Thyroid gland (tissue), 4 donors: ENCODE measurements at places on chromosomes 2 and 18. TPM values are rescaled to one million over a fixed set of nuclear protein-coding genes. Genes with fewer than 3 reads are reported as not detected.

Gene IL1A
- total RNA-seq, result not detected

Gene ANKRD30BL
- total RNA-seq, result not detected

Gene MAP3K19
- total RNA-seq, result not detected

Gene LINC00305
- total RNA-seq, result not detected

Gene GALNT13
- not detected for total RNA-seq

Gene CNDP1
- total RNA-seq, result not detected

Gene SUPT7L
- 31.6 TPM for total RNA-seq

Gene SEPTIN10
- 71.6 TPM for total RNA-seq

Gene PCBP1
- total RNA-seq, result 215 TPM

Gene IL18R1
- total RNA-seq, result 1.7 TPM

- DNase-seq, result no peak
These were observed 1.2 kb downstream of the ERMN start for GRCh38 chr2:157324331-157324843.

DNA sequence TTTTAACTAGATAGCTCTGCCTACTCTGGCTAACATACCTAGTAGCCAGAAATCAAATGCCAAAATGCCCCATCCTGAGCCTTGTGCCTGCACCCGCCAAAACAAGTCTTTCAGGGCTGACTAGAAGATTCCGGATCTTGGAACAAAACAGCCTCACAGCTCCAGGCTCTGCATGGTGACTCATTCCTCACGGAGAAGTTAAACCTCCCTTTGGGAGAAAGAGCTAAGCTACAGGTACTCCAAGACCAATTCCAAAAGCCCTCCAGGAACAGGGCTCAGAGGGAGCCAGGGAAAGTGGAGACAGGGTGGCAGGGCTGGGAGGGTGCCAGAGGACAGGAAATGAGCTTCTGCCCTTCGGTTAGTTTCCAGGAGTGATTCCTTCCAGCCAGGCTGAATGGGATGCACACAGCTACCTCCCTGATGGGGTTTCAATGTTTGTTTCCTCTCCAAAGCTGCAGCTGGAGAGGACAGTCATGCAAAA lies 295.6 kb downstream of the TNS1 start:
- DNase-seq, result peak; percentile 48

DNA sequence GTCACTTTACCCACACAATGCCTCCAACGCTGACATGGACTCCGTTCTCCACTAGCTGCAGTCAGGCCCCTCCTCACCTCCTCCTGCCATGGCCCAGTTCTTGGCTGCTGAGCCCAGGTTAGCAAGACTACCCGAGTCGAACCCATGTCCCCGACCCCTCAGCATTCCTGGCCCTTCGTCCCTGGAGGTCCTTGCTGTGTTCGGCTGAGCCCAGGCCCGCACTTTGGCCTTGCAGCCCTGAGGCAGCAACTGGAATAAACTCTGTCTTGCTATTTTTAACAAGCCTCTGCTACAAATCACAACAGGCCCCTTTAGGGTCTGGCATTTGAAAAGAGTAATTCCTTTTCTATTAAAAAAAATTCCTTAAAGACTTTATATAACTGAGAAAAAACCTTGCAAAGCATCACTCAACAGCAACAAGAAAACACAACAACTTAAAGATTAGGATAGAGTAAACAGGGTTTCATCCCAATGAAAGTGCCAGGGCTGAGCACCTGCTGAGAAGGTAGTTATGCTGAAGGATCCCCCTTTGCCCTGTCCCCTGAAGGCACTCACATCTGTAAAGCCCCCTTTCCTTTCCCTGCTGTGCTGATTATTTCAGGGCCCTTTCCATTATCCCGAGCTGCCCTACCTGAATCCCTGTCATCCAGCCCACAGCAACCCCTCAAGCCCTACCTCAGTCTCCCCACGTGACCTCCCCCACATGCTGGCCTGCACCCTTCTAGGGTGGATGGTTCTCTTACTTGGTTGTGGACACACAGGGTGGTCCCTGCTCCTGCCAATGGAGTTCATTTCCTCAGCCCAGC lies 120.0 kb upstream of the SNTG2 start:
- no peak for DNase-seq

DNA sequence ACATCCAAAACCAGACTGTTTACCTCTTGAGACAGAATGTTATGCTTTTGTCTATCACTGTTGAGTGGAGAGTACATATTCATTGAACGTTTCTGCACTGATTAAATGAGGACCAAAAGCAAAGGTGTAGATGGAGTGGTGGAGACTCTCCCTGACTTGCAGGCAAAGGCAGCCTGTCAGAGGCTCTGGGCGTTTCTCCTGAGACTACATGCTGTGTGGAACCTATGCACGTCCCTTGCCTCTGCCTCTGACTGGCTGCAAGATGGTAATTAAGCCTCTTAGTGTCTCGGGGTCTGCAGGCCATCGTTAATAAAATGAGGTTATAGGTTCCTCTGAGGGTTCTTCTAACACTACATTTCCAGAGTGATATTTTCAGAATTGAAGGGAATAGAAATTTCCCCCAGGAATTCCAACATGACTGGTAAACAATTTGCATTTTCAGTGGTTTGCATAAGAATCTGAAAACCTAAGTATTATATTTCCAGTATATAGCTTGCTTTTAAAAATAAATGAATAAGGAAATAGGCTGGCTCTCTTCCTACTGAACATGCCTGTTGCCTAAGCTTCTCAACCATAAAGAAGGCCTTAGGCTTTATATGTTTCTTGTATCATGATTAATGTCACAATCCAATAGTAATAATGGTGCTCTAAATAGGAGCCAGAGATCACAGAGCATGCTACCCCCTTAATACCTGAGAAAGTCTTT lies 107.4 kb downstream of the FTCDNL1 start:
- no peak for DNase-seq

- DNase-seq, result no peak
These were observed 55.7 kb downstream of the LOXHD1 start for GRCh38 chr18:46601141-46601805.

GRCh38 chr18:55235094-55235461 lies 275.8 kb upstream of the CCDC68 start:
- no peak for DNase-seq

GRCh38 chr2:23900541-23901322 lies 26.2 kb downstream of the ATAD2B start:
- DNase-seq, result no peak

DNA sequence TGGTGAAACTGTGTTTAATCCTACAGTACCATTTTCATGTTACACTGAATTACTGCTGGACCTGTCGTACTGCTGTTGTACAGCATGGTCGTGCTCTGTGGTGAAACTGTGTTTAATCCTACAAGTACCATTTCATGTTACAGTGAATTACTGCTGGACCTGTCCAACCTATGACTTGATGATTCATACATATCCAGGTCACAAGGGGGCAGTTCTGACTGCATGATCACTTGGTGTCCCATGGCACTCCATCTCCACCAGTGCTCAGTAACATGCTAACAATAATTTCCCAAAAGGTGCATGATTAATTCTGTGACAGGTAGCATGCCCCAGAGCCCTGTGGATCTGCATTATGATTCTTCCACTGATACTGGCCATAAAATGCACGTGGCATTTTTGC lies 101.6 kb downstream of the ADCYAP1 start:
- DNase-seq, result no peak

DNA sequence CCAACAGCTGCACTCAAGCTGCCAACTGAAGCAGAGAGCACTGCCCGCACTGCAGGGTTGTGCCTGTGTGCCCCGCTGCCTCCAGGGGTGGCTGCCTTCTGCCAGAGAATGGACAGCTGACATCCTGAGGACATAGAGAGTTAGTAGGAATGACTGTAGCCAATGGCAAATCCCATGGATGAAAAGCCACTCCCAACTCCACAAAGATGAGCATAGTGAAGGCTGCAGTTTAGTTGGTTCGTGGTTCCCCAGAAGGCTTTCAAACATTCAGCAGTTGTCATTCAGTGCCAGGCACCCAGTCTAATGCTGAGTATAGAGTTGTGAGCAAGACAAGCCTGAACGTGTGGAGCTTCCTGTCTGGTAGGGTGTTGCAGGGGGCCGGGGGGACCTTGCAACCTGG lies 30.3 kb downstream of the GYPC start:
- DNase-seq, result no peak

GRCh38 chr18:41099451-41099850 lies 855.6 kb upstream of the PIK3C3 start:
- no peak for DNase-seq

- no peak for DNase-seq
These were observed 2.8 kb upstream of the GPR55 start for GRCh38 chr2:230927711-230928341.

DNA sequence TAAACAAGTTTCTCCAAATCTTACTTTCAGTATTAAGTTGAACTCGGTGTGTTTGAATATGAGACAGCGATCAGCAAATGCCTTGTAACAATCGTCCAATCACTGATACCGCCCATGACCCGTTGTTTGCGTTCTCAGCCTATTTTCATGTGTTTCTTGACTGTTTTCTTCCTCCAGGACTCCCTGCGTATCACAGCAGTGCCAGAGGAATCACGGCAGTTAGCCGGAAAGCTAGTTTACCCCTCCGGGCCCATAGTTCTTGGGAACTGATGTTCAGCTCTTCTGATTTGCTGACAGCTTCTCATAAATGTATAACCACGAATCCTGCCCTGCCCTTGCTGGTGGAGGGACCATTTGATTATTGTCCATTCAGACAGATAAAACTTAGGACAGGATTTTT lies 42.2 kb upstream of the TPO start:
- DNase-seq, result no peak

DNA sequence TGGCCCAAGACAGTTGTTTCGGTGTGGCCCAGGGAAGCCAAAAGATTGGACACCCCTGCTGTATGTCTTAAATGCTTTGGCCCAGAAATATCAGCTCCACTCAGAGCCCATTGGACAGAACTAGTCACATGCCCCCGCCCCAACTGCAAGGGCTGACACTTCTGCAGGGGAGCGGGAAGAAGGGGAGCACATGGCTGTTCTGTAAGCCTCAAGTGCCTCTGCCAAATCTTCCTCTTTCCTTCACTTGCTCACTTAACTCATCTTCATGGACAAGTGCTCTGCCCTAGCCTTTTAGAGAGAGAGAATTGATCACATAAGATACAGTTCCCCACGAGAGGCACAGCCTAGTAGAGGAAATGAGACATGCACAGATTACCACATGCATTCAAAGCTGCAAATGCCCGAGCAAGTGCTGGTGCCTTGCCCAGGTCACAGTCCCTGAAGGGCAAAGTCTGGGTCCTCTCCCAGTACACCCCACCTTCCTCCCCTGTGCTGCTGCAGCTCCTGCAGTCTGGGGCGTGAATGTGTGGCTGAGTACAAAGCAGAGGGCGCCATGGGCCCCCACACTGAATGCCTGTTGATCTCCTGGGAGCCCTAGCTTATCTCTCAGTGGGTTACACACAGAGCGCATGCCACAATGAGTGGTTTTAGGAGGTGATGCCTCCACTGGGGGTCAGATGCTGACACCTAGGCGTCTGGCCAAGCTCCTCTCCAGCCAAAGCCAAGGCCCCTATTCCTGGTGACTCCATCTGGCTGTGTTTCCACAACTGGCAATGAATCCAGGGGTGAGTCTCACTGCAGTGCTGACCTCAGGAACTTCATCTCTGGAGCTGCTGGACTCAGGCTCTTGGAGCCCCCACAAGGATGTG lies 135.3 kb downstream of the CTIF start:
- no peak for DNase-seq

- DNase-seq, result peak; percentile 65
These were observed at the start of gene DOK6 for GRCh38 chr18:69400253-69400975. Gene DOK6, plus strand, starts transcription at chr18:69400888.

- DNase-seq, result no peak
These were observed 114.3 kb upstream of the ALKAL2 start for GRCh38 chr2:402206-402605.

GRCh38 chr2:189580658-189581353 lies at the start of gene SLC40A1:
Gene SLC40A1, minus strand, starts transcription at chr2:189580786. Its CDS starts 326 bp downstream, at chr2:189580460.
- DNase-seq, result peak; percentile 90

DNA sequence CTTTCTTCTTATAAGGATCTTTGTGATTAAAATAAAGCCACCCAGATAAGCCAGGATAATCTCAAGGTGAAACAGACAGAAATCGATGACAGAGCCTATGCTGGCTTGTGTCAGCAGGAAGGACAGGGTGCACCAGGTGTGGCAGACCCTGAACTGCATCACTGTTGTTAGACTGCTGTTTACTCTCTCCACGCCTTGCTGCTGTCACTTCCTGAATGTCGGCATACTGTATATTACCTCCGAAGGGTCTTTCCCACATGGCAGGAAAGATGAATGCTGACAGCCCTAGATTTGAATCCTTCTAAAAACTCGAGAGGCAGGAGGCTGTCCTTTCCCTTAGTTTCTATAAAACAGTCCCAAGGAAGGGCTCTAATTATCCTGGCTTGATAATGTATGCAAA lies 18.9 kb upstream of the TMEM163 start:
- DNase-seq, result no peak

- no peak for DNase-seq
These were observed 84.0 kb downstream of the BCL2L11 start for GRCh38 chr2:111204706-111205105.

- DNase-seq, result no peak
These were observed 52.8 kb downstream of the EIF5B start for GRCh38 chr2:99389946-99390345.

GRCh38 chr18:48674758-48675351 lies 136.0 kb downstream of the CTIF start:
- no peak for DNase-seq
